Fibroblast of skin of right quadriceps (primary cell): ENCODE measurements at places on chromosomes 6 and 20.

DNA sequence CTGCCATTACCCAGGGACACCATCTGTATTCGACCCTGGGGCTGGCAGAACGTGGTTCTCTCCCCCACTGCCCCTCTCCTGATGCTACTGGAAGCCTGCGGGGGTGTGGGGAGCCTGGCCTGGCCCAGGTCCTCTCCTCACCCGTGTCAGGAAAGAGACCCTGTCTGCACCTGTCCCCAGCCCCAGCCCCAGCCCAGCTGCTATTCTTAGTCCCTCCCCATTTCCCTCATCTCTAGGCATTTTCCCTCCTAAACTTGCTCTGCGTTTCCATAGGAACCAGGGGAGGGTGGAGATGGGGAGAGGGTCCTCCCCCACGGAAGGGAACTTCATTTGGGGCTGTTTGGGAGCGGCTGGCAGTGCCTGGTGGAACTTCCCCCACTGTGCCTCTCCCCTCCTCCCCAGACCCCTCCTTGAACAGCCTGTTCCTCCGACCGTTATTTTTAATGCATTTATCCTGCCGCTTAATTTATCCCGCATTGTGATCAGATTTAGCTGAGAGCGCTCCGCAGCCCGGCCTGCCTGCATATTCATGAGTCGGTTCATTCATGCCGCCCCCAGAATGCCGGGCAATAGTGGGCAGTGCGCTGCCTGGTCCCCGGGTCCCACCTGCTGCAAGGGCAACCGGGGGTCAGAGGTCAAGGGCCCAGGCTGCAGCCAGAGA lies 31.8 kb upstream of the DLGAP4 start:
- DNase-seq = no peak

- no peak for DNase-seq
These were observed 51.0 kb upstream of the CD93 start for GRCh38 chr20:23136893-23137745.

- DNase-seq = no peak
These were observed 147.9 kb downstream of the GMDS start for GRCh38 chr6:2097464-2097863.

DNA sequence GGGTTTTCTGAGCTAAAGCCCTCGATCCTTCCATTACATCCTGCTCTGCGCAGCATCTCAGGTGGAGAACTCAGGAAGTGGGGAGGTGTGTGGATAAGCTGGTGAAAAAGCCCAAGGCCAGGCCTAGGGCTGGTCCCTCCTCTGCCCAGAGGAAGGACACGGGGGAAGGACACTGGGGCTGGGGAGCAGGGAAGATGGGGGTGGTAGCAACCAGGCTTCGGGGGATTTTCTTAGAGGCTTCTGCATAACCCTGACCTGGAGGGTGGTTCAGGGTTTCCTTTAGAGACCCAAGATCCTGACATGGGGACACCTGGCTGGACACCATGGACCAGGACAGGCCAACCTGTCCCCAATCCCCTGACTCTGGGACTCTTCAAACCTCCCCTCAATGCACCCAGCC lies 37.9 kb downstream of the SUN5 start:
- DNase-seq = no peak

DNA sequence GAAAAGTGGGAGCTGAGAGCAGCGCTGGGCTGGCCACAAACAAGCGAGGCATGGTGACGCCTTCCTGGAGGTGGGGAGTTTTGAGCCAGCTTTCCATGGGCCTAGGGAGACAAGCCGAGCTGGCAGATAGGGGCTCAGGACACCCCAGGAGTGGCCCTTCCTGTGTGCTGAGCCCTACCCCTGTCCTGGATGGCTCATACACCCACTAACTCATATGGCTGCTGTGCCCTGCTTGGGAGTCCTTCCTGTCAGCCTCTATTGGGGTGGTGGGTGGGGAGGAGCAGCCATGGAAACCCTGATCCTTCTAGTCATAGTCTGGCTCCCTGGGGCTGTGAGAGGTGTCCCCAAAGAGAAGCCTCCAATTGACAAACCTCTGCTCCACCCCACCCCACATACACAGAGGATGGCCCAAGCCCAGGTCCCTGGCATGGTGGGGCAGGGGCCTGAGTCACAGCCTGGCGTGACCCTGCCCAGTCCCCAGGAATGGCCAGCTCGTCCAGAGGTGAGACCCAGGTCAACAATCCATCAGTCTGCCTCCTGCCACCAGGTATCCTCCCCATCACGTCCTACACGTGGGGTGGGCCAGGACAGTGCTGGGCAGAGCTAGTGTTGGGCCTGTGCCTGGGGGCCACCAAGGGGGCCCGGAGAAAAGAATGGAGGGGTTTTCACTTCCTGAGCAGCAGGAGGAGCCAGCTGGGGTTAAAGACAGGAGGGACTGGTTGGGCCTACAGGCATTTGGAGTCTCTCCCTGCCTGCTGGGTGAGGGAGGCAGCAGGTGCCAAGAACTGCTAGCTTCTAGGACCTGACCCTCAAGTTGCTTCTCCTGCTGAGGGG lies 52.2 kb downstream of the MRPL14 start:
- no peak for DNase-seq

DNA sequence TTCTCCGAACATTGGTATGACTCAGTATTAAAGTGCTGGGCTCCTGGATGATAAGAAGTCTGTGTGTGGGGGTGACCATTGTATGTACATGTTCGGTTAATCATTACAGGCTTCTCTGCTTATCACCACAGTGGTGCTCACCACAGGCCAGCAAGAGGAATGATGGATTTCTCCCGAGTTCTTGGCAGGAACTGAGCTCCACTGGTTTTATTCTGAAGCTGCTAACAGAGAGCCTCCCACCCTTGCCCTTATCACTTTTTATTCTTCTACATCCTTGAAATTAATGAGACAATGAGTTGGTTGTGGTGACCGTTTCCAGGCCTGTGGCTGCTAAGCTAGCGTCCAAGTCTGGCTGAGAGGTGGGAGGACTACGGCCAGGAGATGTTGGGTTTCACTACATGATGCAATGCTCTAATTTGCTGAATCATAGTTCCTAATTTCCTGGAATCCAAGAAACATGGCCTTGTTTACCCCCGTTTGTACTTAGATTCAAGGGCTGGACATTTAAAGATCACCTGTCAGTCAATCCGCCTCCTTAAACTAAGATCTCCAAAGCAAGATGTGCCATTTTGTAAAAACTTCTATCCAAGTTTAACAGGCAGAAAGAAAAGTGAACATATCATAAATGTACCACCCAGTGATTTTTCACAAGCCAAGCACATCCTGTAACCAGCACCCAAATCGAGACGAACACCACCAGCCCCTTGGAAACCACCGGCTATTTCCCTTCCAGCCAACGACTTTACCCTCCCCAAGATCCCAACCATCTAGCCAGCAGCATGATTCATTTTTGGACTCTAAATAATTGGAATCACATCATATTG lies 172.5 kb downstream of the FOXA2 start:
- peak; percentile 13 for DNase-seq

GRCh38 chr6:45631396-45631795 lies 253.7 kb upstream of the SUPT3H start:
- no peak for DNase-seq

- DNase-seq = peak; percentile 10
These were observed 65.4 kb downstream of the PRND start for GRCh38 chr20:4787069-4787468.

- DNase-seq = no peak
These were observed 5.4 kb upstream of the TOX2 start for GRCh38 chr20:43909211-43909610.

- DNase-seq = peak; percentile 98
These were observed 111.9 kb downstream of the TBX18 start for GRCh38 chr6:84652356-84653026.

GRCh38 chr6:25137480-25137879 lies 141.7 kb upstream of the CARMIL1 start:
- no peak for DNase-seq

GRCh38 chr6:92459606-92460005 lies 959.8 kb downstream of the EPHA7 start:
- DNase-seq = peak; percentile 5

- peak; percentile 32 for DNase-seq
These were observed 47.3 kb upstream of the STXBP5 start for GRCh38 chr6:147156799-147157382.

DNA sequence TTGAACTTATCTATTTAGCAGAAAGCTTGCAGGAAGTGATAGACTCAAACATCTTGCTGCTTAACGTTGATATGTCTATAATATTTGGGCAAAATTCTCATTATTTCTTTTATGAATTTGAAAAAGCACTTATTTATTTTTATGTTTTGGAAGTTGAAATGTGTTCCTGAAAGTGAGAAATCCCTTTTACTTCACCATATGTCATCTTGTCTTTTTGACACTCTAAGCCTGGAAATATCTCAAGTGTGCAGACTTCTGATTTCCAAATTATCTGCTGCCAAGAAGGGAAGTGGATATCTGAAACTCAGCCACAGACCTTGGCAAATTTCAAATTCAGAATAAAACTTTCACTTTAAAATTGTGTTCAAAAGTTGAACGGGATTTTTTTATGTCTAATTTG lies 368.7 kb upstream of the MANEA start:
- no peak for DNase-seq

- DNase-seq = no peak
These were observed 4.7 kb downstream of the SRSF3 start for GRCh38 chr6:36598739-36599318.

DNA sequence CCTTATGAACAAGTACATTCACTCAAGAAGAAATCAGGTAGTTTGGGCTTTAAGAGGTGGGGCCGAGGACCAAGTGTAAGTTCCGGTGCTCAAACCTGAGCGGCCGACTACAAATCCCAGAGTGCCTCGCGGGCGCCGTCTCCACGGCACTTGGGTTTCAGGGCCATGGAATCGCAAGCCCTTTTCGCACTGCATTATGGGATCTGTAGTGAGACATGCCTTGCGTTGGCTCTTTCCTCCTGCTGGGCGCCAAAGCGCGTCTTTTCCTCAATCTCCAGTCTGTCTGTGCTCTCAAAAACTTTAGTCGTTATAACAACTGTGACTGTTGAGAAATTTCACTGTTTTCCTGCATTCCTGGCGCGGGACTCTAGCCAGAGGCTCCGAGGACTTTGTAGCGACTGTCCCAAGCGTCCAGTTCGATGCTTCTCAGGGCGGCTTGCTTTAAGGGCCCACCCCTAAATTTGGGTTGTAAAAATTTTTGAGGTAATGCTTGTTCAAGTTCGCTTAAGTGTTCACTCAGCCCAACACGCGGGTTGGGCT lies 408 bp upstream of the FBXO9 start:
- peak; percentile 95 for DNase-seq

- peak; percentile 32 for DNase-seq
These were observed 28.4 kb downstream of the LYRM2 start for GRCh38 chr6:89610149-89610642.

DNA sequence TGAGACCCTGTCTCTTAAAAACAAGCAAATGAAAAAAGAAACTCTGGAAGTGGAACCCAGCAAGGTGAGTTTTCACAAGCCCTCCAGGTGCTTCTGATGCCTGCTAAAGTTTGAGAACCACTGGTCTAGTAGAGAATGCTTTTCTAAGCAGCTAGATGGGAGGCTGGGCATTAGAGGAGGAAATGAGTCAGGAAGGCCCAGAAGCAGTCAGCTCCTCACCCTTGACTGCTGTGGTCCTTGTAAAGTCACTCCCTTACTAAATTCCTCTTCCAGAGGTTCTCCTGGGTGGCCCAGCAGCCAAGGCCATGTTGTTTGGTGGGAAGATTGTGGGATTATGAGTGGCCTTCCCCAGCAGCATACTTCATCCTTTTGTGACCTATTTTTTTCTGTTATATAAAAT lies 52.0 kb upstream of the FYN start:
- DNase-seq = peak; percentile 84

DNA sequence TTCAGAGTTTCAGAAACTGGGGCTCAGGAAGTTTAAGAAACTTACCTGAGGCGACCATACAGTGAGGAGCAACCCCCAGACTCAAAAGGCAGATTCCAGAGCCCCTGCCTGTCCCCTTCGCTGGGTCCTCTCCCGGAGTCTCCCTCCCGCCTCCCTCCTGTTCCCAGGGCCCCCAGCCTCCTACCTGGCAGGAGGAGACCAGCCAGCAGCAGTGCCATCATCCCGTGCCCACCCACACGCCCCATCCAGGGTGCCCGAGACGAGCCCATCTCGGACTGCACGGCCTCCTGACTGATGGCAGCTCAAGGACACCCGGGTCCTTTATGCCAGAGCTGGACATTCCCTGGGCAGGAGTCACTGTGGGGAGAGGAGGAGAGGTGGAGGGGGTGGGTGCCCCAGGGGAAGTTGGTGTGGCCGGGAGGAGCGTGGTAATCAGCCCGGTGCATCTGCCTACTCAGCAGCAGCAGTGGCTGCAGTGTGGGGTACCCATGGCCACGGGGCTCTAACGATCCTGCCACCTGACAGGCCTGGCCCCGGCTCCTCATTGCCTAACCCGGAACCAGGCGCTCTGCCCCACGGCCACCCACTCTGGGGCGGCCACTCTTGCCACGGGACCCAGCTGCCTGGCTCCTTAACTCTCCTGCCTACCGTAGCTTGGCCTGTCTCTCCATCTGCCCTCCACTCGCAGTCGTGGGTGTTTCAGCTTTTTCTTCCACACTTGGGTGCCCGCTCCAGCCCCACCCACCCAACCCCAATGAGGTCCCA lies at the start of gene CDSN:
Gene CDSN, minus strand, starts transcription at position 296 of the 765 bp plus-strand sequence. Its CDS starts 27 bp downstream, at position 269.
- no peak for DNase-seq

DNA sequence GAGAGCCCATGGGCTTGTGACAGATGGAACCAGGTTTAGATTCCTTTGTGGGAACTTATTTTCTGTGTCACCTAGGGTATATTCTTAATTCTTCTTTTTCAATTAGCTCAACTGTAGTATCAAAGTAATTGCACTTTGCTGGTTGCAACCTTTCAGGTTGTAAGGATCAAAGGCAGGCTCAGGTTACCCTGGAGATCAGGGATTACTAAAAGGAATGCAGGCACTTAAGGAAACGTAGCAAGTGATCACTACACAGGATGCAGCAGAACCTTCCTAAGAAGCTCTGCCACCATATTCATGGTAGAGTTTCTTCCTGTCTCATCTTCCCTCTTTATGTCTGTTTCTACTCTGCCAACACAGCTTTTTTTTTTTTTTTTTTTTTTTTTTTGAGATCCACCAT lies 133.2 kb upstream of the JAG1 start:
- DNase-seq = no peak

GRCh38 chr6:8260610-8261009 lies 158.3 kb upstream of the EEF1E1 start:
- DNase-seq = no peak

- no peak for DNase-seq
These were observed 105.3 kb downstream of the HIVEP2 start for GRCh38 chr6:142839686-142840040.

DNA sequence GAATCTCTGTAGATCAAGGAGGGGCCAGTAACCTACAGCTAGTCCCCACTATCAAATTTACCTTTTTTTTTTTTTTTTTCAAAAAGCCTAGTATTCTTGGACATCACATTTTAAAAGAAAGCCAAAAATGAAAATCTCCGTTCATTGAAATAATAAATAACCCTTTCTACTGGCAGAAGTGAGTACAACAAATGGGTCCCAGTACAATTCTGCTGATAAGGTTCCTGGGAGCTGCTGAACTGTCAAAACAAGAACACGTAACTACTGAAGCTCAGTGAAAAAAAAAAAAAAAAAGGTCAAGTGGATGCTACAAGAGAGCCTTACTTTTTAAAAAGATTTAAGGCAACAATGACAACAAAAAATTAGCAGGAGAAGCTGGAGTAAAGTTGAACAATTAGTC lies 464.9 kb downstream of the EPM2A start:
- DNase-seq = no peak
